ENCODE measurements at places on chromosomes 7 and 10. TPM values are rescaled to one million over a fixed set of nuclear protein-coding genes. Genes with fewer than 3 reads are reported as not detected.

- no peak for DNase-seq
Measured at GRCh38 chr10:47402641-47403301, 18.7 kb upstream of the ZNF488 start.

GRCh38 chr7:74656441-74656836 is 1.1 kb upstream of the GTF2I start:
- DNase-seq = no peak

DNA sequence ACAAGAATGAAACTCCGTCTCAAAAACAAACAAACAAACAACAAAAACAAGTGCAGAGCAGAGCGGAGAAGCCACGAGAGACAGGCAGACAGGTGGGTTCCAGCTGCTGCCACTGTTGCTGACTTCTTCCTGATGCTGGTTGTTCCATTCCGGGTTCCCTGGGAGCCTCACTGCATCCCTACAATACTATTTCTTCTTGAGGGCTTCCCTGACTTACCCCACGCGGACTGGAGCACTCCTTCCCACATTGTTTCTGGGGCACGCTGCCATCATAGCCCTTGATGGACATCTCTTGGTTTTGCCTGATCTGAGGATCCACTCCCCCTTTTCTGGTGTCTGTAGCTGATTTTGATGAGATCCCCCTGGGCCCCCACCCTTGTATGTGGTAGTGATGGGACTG is 5.6 kb upstream of the NKX1-2 start:
- no peak for DNase-seq

- no peak for DNase-seq
Measured at GRCh38 chr10:98340261-98340939, 72.4 kb upstream of the LOXL4 start.

DNA sequence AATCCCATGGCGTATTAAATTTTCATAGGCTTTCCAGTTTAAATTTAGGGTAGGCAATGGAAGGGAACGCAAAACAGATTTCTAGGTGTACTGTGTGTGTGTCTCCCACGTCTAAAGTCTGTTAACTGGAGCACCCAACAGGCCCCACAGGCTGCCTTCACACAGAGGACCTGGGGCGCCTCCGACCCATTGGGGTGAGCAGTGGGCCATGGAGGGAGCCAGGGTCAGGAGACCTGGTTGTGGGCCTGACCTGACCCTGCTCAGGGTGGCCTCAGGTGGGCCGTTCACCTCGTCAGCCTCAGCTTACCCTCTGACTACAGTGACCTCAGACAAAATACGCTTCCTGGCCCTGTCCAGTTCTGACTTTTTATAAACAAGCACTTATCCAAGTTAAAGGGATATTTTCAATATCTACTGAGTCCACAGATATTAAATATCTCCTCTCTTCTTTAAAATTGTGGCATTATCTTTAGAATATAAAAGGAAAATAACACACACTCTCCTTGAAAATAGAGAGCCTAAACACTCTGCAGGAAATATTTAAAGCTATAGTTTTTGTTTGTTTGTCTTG is 159.6 kb downstream of the EGFR start:
- DNase-seq = no peak

GRCh38 chr10:103367782-103368518 is at the start of gene TAF5:
Gene TAF5 (plus strand): TSS chr10:103367976. CDS start chr10:103367990, 14 bp downstream.
- DNase-seq = peak; percentile 92

DNA sequence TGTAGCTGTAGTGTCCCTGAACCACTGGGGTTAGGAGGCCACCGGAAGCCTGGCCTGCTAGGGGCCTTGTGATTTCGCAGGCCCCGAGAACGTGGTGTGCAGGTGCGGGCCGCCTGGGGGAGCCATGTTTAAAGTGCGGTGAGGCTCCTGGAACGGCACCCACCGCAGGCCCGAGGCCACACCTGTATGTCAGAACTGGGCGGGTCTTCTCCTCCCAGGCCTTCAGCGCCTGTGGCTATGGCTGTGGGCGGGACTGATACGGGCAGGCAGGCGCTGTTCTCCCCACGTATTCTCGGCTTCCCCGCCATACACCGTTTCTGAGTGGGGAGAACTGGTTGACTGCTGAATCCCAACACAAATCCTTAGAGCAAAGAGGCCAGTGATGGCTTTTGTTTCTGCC is 74.8 kb downstream of the DNAJB6 start:
- DNase-seq = no peak

GRCh38 chr7:124992851-124993562 is 63.4 kb upstream of the POT1 start:
- DNase-seq = peak; percentile 39

DNA sequence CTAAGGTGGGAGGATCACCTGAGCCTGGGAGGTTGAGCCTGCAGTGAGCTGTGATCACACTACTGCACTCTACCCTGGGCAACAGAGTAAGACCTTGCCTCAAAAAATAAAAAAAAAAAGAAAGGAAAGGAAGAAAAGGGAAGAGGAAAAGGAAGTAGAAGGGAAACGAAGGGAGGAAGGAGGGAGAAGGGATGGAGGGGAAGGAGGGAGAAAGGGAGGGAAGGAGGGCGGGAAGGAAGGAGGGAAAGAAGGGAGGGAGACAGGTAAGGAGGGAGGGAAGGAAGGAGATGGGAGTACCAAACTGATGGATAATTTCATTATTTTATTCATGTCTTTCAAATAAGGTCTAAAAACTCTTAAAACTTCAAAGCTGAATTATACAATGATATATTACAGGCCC is 106.3 kb downstream of the KMT2C start:
- no peak for DNase-seq

GRCh38 chr10:114310346-114310745 is 71.3 kb downstream of the VWA2 start:
- DNase-seq = no peak

DNA sequence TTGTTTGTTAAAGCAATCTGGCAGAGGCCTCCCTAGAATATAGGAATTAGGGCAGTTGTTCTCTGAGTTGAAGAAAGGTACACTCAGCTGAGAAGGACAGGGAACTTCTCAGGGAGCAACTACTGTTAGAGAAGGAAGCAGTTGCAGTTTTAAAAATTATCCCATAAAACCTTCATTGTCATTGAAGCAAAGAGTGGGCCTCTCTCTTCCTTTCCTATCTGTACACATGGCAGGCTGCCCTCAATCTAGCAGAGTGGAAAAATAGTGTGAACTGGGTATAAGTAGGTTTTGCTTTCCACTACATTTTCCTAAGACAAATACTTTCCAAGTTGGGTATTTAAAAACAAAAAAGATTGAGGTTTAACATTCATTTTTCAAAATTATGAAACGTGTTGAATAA is 236.7 kb upstream of the KLF14 start:
- DNase-seq = no peak

DNA sequence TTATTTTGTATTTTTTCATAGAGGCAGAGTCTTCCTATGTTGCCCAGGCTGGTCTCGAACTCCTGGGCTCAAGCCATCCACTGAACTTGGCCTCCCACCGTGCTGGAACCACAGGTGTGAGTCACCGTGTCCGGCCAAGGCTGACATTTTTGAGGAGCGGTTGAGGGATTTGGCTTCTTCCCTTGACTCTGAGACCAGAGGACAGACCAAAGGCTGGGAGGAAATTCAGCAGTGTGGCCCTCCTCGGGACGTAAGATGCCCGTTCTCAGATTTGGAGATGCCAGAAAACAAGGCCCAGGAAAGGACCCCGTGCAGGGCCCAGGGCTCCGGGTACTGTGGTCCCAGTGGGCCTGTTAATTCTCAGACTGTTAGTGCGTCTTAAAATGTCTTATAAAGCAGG is 146.2 kb downstream of the WDR37 start:
- no peak for DNase-seq

DNA sequence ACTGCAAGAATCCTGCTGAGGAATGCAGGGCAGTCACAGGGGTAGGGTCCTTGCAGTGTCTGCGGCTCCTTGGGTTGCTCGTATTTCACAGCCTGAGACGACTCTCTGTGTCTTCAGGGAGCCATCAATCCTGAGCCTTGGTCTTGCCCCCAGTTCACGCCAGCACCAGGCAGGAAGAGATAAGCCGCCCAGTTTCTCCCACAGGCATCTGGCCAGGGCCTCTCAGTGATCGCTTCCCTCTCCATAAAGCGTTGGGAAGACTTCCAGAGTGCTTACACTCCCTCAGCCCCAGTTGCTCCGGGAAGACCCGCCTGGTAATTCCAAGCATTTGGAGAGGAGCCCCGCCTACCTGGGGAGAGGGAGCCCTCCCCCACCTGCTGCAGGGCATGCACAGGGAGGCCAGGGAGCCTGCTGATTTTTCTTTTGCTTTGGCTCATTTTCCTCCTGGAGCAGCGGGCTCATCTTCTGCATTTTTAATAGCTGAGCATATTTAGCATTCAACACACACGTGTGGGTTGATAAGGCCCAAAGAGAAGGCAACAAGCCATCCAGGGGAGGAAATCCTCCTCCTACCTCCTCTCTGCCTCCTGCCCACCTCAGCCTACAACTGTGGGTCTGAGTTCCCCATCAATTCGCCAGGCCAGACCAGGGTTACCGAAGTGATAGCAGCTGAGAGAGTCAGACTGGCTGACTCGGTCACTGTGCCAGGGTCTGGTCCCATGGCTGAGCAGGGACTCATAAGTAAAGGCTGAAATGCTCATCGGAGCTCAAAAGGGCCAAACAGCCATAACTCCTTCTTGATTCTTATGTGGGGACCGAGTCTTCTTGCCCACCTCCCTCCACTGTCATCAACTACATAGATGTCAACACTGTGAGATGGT is 74.4 kb upstream of the EFCAB10 start:
- no peak for DNase-seq

- no peak for DNase-seq
Measured at GRCh38 chr7:26493737-26494428, 202.2 kb downstream of the SNX10 start.

- DNase-seq = no peak
Measured at GRCh38 chr10:48947690-48948469, 8.2 kb upstream of the LRRC18 start.

DNA sequence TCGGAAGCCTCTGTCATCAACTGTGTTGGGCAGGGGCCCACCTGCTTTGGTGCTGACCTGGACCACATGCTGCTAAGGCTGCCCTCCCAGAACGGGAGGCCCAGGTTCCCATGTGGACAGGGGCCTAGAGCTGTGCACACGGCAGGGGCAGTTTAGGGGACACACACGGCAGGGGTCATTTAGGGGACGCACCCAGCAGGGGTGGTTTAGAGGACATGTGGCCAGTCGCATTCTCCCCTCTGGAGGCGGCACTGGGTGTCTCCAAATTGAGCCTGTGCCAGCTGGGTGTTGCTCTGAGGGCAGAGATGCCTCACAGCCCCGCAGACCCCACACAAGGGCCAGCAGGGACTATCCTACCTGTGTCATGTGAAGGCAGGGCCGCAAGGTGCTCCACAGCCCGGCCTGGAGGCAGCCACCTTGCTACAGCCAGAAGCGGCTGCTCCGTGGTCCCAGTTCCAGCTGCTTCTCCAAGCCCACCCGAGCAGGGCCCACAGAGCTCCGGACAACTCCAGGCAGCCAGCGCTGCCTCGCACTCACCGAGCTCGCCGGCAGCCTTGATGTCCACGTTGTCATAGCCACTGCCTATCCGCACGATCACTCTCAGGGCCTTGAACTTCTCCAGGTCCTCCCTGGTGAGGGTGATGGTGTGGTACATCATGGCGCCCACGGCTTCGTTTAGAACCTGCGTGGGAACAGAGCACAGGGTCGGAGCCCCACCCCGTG is 60.7 kb downstream of the ZRANB1 start:
- no peak for DNase-seq

- no peak for DNase-seq
Measured at GRCh38 chr7:135974667-135975066, 2.5 kb downstream of the MTPN start.

DNA sequence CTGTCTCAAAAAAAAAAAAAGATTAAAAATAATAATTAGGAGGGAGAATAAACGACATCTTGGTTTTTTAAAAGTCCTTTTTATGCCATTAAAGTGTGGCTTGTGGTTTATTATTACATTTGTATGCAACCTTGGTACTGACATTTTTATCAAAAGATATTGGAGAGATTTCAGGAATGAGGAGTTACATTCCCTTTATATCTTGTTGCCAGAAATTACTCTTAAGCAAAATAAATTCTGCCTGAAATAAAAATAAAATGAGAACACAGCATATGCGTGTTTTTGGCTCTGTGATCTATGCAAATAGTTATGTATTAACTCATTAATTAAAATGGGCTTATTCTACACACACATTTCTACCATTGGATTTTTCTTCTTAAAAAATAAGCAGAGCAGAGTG is 202.4 kb downstream of the BICC1 start:
- DNase-seq = no peak

- DNase-seq = no peak
Measured at GRCh38 chr10:60281331-60281730, 108.3 kb downstream of the ANK3 start.

GRCh38 chr7:116340201-116340847 is 130.0 kb downstream of the TES start:
- no peak for DNase-seq

GRCh38 chr10:22580711-22581110 is 133.7 kb downstream of the PIP4K2A start:
- no peak for DNase-seq

- DNase-seq = no peak
Measured at GRCh38 chr7:97081521-97082300, 35.8 kb upstream of the SDHAF3 start.

GRCh38 chr10:42112331-42113157 is 525.8 kb downstream of the ZNF33B start:
- no peak for DNase-seq

GRCh38 chr10:46560381-46560780 is 3.9 kb upstream of the GPRIN2 start:
- no peak for DNase-seq

DNA sequence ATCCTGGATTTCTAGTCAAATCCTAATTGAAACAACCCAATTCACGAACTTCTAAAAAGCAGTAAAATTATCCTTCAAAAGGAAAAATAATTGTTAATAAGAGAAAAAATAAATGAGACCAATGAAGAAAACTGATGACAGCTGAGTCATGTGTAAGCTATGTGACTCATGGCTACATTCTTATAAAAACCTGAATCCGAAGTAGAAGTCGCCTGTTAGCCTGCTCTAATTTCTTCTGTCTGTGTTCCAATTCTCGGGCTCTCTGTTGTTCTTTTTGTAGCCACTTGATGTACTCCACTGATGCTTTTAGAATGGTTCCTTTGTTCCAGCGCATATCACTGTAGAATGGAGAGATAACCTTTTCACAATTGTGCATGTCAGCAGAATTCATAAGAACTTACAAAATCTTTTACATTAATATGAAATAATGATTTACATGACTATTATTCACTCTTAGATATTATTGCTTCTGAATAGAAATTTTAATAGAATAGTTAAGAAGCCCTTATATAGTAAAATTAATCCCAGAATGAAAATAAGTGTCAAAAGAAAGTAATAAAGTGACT is 88.8 kb downstream of the TFEC start:
- DNase-seq = no peak

- no peak for DNase-seq
Measured at GRCh38 chr10:73339436-73339835, 19.2 kb downstream of the CFAP70 start.

PALD1 gene
- 3.0 TPM for total RNA-seq

TYW1B gene
- total RNA-seq = 2.3 TPM

ZNF775 gene
- 14.7 TPM for total RNA-seq

ZNF273 gene
- total RNA-seq = 6.4 TPM

PLEKHS1 gene
- 0.21 TPM for total RNA-seq

TMEM196 gene
- not detected for total RNA-seq

SPDYE8 gene
- not detected for total RNA-seq

ZCCHC24 gene
- 7.8 TPM for total RNA-seq

TACC2 gene
- 133 TPM for total RNA-seq

SGCE gene
- total RNA-seq = 32.0 TPM

AGR2 gene
- total RNA-seq = 147 TPM
